H1 (cell line): ENCODE measurements at places on chromosomes 13 and 19. TPM values are rescaled to one million over a fixed set of nuclear protein-coding genes. Genes with fewer than 3 reads are reported as not detected.

LILRA1 gene
- not detected in 2 replicates for polyA plus RNA-seq

LILRB2 gene
- not detected in 2 replicates for polyA plus RNA-seq

ZNF549 gene
- 3.0 and 4.3 TPM in 2 replicates for polyA plus RNA-seq

ATP7B gene
- 4.1 and 4.4 TPM in 2 replicates for polyA plus RNA-seq

ERCC2 gene
- 117 and 197 TPM in 2 replicates for polyA plus RNA-seq

SCGB2B2 gene
- polyA plus RNA-seq, result 0.09 and 0.19 TPM in 2 replicates

N4BP2L1 gene
- 1.3 and 1.9 TPM in 2 replicates for polyA plus RNA-seq

C1QTNF9B gene
- polyA plus RNA-seq, result 0.09 and 0.11 TPM in 2 replicates

CCL25 gene
- polyA plus RNA-seq, result 0.46 and 0.59 TPM in 2 replicates

PRR20B gene
- not detected in 2 replicates for polyA plus RNA-seq

GPR12 gene
- polyA plus RNA-seq, result 0.27 and 0.53 TPM in 2 replicates

CARD8 gene
- polyA plus RNA-seq, result 8.9 and 11.7 TPM in 2 replicates

KCNN4 gene
- polyA plus RNA-seq, result 1.5 and 2.0 TPM in 2 replicates

FXYD3 gene
- polyA plus RNA-seq, result 0.09 and 0.33 TPM in 2 replicates

OR10H4 gene
- not detected in 2 replicates for polyA plus RNA-seq

FUT3 gene
- 0.15 and 0.41 TPM in 2 replicates for polyA plus RNA-seq

LDLR gene
- polyA plus RNA-seq, result 70.1 and 85.9 TPM in 2 replicates

EPSTI1 gene
- 0.11 and 0.23 TPM in 2 replicates for polyA plus RNA-seq

PNMA8A gene
- 9.2 and 10.0 TPM in 2 replicates for polyA plus RNA-seq

FREM2 gene
- polyA plus RNA-seq, result 10.8 and 11.6 TPM in 2 replicates

FAAP24 gene
- 3.2 and 3.3 TPM in 2 replicates for polyA plus RNA-seq

ZNF888 gene
- polyA plus RNA-seq, result 0.86 and 1.1 TPM in 2 replicates

SLC8A2 gene
- polyA plus RNA-seq, result 12.4 and 15.7 TPM in 2 replicates

PSENEN gene
- 66.7 and 73.9 TPM in 2 replicates for polyA plus RNA-seq

SERPINE3 gene
- polyA plus RNA-seq, result 1.0 and 1.1 TPM in 2 replicates

PTGIR gene
- 0.15 and 0.19 TPM in 2 replicates for polyA plus RNA-seq

CYP2A7 gene
- 0.23 and 0.35 TPM in 2 replicates for polyA plus RNA-seq

PLK5 gene
- 0.45 and 0.82 TPM in 2 replicates for polyA plus RNA-seq

TNNI3 gene
- polyA plus RNA-seq, result 56.0 and 67.9 TPM in 2 replicates

KCNRG gene
- polyA plus RNA-seq, result 0.71 and 1.2 TPM in 2 replicates

JUNB gene
- 10.0 and 14.1 TPM in 2 replicates for polyA plus RNA-seq

ZNF723 gene
- polyA plus RNA-seq, result not detected in 2 replicates

ADAT3 gene
- polyA plus RNA-seq, result 5.4 and 9.8 TPM in 2 replicates

FXYD7 gene
- polyA plus RNA-seq, result 12.1 and 17.5 TPM in 2 replicates

SPHK2 gene
- 43.9 and 81.8 TPM in 2 replicates for polyA plus RNA-seq

ZNF575 gene
- polyA plus RNA-seq, result 0.05 and 0.16 TPM in 2 replicates

F2RL3 gene
- polyA plus RNA-seq, result not detected in 2 replicates

BRME1 gene
- 4.6 and 6.0 TPM in 2 replicates for polyA plus RNA-seq

VSTM1 gene
- 0.12 and 0.17 TPM in 2 replicates for polyA plus RNA-seq
